ENCODE measurements at places on chromosomes 4 and X.

DNA sequence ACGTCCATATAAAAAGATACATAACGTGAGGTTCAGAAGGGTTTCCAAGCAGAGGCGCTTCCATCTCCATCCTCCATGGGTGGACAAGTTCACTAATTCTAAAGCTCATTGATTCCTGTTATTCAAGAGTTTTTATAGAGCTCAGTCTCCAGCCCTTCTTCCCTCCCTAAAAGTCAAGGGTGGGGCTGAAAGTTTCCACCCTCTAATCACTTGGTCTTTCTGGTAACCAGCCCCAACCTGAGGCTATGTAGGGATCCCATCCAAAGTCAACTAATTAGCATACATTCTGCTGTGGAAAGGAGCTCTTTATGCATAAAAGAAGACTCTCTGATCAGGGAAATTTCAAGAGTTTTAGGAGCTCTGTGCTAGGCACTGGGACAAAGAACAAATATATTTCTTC lies 46.9 kb upstream of the VEGFC start:
- DNase-seq = no peak

DNA sequence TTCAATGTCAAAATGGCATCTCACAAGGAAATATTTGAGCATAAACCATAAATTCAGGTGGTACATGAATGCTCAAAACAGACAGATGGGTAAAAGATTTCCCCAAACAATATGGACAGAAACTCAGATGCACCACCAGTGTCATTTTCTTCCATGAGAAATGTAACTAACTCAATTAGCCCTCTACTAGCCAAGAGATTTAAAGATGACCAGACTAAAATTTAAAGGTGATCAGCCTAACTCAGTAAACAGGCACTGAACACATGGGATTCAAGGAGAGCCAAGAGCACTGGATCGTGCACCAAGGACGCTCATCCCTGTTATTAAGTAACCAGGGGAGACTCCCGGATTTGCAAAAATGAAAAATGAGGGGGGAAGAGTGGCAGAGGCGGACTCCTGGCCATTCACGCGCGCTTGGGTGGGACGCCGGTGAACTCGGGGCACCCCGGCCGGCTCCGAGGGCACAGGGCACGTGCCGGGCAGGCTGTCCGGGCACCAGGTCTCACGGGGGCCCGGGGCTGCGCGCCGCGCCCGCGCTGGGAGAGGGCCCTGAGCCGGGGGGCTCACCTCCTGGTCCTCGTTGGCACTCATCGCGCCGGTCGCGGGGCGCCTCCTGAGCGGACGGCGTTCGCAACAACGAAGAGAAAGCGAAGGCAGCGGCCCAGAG lies 490 bp downstream of the RWDD4 start:
- DNase-seq = no peak

DNA sequence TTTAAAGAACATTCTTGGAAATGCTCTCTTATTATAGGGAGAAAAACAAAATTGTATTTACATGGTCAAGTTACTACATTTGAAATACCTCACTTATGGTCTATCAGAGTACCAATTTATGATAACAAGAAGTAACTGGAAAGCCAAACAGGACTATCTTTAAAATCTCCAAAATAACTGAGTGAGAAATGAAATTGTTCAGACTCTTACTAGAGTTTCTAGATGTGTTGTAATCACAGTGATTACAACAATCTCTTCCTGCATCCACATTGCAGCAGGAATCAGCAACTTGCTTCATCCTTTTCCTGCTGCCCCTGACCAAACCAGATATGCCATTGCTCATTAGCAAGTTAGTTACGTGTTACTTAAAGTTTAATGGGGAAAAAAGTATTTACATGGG lies 245.2 kb upstream of the SMIM31 start:
- DNase-seq = no peak

- no peak for DNase-seq
Measured at GRCh38 chr4:35520059-35520458, 724.3 kb downstream of the ARAP2 start.

- DNase-seq = no peak
Measured at GRCh38 chr4:18923496-18924161, 902.1 kb upstream of the LCORL start.

GRCh38 chr4:123462007-123462406 lies 65.4 kb downstream of the SPRY1 start:
- no peak for DNase-seq

DNA sequence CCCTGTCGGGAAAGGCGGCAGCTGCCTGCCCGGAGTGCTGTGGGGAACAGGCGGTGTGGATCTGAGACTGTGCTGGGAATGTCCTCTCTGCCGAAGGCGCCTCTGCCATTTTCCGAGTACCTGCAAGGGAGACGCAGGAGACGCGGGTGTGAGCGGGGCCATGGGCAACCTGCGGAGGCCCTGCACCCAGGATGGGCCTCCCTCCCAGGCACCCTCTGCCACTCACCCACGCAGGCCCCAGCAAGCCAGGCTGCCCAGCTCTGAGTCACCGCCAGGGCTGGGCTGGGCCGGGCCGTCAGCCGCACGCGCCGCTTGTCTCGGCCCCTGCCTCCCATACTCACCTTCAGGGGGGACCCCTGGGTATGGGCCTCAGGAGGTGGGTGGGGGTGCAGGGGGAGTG lies 3.5 kb upstream of the FGFR3 start:
- DNase-seq = no peak

DNA sequence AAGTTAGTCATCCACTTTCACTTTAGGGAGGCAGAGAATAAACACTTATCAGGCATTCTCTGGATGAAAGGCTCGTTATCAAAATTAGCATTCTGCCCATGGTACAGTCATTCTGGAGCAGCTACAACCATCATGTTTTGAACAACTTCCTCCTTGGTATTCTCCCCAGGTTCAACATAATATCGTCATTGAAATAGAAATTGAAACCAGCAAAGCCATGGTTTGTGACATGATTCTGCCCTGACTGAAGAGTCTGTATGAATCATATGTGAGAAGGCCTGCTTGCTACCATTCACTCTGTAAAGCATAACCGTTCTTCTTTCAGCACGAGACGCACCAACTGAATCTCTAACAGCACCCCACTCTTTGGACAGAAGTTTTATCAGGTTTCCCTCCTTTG lies 127.5 kb upstream of the RADX start:
- no peak for DNase-seq

GRCh38 chr4:81360737-81361136 lies 111.0 kb downstream of the RASGEF1B start:
- DNase-seq = no peak
